Stimulated activated CD8-positive, alpha-beta memory T cell treated with anti-CD3 and anti-CD28 coated beads, Interleukin-4, amount 100 ng/mL, for 4 hours (primary cell): ENCODE measurements at places on chromosomes 2 and 18.

- peak; percentile 99 for DNase-seq
These were observed 48.1 kb downstream of the C2orf42 start for GRCh38 chr2:70142590-70143313.

DNA sequence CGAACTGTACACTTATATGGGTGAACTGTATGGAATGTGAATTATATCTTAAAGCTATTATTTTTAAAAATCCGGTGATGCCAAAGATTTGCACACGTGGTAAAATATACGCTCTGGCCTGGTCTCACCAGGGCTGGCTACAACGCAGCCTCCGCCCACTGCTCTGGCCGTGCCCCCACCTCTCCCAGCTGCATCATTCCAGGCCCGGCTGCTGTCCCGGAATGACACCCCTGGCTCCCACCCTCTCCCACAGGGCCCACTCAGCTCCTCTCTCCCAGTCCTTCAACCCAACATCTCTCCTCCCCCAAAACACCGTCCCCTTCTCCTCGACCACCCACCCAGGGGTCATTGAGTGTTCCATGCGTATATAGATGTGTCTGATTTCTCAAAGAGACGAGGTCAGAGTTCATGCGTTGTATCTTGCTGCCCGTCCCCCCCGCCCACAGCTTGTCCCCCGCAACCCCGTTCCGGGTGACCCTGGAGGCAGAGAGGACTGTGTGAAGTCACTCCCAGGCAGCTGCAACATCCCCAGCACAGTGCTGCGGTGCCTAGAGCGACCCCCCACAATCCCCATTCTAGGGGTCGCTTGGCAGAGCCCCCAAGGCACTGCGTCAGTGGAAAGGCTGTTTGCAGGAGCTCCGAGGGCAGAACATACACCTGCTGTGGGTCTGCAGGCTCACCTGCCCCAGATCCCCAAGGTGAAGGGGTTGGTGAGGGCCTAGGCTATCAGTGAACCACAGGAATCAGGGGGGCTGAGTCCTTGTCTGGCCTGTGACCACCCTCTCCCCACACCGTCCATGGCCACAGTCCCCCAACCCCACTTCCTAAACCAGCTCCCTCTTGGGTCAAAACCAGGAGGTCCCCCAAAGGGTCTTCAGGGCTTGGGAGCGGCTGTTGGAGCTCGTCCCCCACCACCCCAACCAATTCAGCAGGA, 13.3 kb downstream of the DNMT3A start:
- no peak for DNase-seq

- DNase-seq = no peak
These were observed 123.2 kb upstream of the LRP1B start for GRCh38 chr2:142254031-142254430.

DNA sequence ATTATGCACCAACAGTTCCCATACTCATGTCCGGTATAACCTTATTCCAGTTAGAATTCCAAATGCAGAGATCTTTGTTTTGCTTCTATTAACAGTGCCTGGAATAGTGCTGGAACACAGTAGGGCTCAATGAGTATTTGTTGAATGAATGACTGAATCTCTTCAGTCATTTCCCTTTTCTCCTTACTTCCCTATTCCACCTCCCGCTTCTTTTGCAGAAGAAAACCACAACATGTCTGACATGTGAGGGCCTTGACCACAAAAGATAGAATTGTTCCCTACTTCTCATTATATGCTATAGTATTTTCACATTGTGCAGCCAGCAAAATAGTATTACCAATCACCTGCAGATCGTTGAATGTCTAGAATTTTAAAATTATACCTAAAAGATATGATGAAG, 19.5 kb upstream of the HNRNPLL start:
- no peak for DNase-seq

DNA sequence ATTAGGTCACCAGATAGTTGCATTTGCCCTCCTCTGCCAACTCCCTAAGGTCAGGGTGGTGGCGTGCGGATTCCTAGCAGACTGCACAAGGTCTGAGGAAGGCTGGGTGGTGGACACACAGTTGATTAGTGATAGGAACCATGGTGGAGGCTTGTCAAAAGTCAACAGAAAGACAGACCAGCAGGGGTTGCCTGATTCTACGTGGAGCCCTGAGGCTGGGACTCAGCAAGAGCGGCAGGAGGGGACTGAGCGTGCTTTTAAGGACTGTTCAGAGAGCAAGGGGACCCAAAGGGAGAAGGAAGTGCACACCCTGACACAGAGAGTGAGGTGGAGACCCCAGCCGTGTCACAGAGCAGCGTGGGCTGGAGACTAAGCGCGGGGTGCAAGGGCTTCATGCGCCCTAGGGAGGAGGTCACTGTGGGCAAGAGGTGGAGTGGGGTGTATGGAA, 513.2 kb downstream of the RNF144A start:
- no peak for DNase-seq

GRCh38 chr2:42659609-42660008, 91.2 kb downstream of the MTA3 start:
- no peak for DNase-seq
